T-cell (primary cell): ENCODE measurements at places on chromosomes 12 and 14.
A peak's percentile ranks its signal among the peaks of the same experiment; 100 is the strongest.

DNA sequence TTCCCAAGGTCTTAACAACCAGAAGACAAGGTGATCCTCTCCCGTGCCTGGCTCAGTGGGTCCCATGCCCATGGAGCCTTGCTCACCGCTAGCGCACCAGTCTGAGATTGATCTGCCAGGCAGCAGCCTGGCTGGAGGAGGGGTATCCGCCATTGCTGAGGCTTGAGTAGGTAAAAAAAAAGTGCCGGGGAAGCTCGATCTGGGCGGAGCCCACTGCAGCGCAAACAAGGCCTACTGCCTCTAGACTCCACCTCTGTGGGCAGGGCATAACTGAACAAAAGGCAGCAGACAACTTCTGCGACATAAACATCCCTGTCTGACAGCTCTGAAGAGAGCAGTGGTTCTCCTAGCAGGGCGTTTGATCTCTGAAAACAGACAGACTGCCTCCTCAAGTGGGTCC, 104.0 kb downstream of the C14orf39 start:
- DNase-seq = no peak

- DNase-seq = no peak
Observed at GRCh38 chr12:104133321-104133720, 4.7 kb downstream of the NFYB start.

- DNase-seq = no peak
Observed at GRCh38 chr14:82009076-82009475, 475.4 kb upstream of the SEL1L start.

- DNase-seq = no peak
Observed at GRCh38 chr14:99351166-99352007, 79.4 kb upstream of the BCL11B start.

DNA sequence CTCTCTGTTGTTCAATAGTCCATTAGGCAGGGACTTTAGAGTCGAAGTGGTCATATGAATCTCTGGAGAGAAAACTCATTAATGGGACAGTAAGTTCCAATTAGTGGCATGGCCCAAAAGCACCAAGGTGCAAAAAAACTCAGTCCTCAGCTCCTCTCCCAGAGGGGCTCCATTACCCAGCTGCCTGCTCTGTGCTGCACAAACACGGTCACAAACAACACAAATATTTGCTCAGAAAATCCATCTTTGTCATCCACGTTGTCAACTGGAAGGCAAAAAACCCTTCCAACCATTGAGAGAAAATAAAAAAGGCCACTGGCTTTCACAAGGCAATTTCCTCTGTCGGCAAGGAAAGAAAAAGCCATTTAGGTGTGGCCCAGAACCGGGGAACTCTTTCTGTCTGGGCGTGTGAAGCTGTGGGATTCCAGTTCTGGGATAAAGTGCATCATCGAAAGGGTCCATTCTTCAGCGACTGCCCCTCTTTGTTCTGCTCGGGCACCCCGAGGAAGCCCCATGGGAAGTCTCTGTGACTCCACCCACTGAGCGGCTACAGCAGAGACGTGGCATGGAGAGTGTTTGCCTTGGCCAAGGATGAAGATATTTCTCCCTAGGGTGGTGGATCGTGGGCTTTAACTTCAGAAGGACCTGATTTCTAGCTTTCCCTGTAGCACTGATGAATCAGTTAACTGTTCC, 137.6 kb downstream of the VRK1 start:
- no peak for DNase-seq

DNA sequence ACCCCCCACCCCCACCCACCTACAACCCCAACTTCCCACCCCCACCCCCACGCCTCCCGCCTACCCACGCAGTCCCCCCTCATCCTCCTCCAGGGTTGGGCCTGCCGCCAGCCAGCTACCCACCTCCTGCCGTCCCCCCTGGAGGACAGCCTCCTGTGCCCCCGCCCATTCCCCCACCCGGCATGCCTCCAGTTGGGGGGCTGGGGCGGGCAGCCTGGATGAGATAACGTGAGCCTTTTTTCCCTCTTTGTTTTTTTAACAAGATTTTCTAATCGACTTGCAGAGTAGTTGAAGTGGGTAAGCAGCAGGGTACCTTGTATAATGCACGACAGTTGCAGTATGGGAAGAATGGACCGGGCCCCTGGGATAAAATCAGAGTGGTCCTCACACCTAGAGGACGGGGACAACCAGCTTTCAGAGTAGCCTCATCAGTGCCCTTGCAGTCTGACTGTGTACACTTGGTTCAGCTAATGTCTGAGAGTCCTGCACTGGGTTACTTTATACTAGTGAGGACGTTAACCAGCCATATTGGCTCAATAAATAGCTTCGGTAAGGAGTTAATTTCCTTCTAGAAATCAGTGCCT, 29.4 kb downstream of the CCNK start:
- DNase-seq = no peak

DNA sequence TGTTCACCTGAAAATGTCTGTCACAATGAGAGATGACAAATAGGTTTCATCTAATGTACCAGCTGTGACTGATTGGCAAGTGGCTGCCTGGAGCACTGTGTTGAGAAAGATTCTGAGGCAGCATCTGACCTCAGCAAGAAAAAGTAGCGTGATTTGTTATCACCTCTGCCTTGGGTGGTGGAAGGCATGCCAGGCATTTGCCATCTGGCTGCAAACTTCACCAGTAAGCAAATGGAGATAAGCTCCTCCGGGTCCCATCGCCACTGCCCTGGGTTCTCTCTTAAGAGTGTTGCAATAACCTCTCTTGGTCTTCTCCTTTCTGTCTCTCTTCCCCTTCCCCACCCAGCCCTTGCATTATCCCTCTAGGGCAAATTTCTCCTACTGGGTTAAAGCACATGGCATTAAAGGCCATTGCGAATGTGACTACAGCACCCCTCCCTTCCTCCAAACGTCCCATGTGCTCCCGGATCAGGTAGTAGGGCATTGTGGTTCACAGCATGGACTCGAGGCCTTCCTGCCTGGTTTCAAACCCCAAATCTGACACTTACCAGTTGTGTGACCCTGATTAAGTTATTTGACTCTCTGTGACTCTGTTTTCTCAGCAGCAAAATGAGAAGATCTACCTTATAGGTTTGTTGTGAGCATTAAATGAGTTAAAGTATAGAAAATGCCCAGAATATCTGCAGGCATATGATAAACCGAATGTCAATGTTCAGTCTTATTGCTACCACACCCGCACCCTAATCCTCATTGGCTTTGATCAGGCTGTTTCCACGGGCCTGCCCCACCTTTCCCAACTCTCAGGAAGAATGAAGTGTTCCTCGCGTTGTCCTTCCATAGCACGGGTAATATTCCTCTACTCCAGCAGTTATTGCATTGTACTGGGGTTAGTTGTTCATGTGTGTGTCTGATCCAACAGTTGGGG, 8.2 kb upstream of the LGALS3 start:
- DNase-seq = no peak

DNA sequence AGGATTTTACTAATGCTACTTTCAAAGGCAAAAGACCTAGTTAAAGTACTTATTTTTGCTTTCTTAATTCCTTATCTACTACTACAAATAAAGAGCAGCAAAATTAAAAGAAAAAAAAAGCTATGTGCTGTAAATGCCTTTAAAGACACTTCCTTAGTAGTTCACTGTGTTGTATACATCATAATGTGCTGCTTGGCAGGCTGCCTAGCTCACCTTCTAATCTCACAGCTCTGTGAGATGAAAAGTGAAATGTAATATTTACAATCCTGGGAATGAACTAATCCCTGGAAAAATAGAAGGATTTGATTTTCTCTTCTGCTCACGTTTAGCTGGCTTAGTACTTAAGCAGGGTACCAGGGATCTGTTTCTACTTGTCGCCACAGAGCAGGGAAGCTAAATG, 184.4 kb upstream of the ALG10B start:
- DNase-seq = no peak

DNA sequence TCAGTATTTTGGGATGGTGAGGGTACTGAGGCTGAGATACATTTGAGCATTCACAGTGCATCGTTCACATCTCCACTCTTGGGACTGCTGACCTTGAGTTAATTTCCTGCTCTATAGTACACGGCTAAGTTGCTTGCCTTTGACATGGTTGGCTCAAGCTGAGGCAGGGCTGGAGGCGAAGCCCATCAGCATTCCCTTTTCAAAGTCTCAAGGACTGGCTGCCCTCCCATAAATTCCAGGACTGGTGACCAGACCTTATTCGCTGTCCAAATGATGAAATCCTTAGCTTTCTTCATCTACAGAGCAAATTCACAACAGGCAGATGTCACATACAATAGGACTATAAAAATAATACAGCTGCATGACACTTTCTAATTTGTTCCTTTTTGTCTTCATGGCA, 85.9 kb downstream of the SSPN start:
- no peak for DNase-seq

DNA sequence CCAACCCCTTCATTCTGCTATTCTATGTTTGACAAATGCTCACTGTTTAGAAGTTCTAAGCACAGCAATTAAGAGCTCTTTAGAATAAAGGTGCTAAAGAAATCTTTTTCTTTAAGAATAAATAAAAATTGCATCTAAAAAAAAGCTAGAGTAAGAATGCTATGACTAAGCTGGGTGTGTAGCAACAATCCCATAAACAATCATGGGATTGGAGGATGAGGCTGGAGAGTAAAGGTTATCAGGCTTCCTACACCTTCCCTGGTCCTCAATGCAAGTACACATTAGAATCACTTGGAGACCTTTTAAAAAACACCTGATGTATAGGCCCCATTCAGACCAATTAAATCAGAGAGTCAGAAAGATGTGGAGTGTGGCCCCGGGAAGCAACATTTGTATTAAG, 88.3 kb downstream of the CIT start:
- DNase-seq = no peak

DNA sequence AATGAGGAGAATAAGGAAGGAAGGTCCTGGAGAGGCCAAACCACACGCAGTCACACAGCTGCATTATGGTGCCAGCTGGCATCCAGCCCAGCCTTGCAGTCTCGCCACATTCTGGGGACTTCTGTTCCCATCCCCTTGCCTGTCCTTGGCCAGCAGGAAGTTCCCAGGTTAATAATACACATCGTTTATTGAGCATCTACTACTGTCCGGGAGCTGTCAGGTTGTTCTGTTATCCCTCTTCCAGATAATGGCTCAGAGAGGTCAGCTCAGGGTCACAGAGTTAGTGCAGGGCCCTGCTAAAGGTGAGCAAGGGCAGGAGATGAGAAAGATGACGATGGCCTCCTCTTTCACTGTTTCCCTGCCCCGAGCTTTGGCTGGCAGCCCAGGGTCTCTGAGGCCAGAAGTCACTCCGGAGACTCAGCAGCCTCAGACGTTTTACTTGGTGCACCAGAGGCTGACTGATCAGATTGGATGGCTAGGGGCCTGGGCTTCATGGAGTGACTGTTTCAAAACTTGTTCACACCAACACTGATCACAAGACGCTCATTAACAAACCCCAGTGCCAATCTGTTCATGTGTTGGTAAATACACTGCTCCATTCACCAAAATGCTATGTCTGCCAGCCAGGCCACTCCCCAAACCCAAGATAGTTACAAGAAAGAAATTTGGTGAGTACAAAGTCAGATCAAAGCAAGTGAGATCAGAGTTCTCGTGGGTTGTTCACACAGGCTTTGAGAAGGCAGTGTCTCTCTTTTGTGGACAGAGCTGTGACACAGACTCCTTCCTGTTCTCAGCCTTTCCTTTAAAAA, 79.2 kb downstream of the B4GALNT3 start:
- peak; percentile 58 for DNase-seq

- no peak for DNase-seq
Observed at GRCh38 chr14:55688566-55688965, 108.6 kb downstream of the KTN1 start.

GRCh38 chr14:61221906-61222305, 59.2 kb downstream of the TMEM30B start:
- DNase-seq = no peak

- DNase-seq = no peak
Observed at GRCh38 chr12:13537623-13538022, 341.1 kb downstream of the EMP1 start.

DNA sequence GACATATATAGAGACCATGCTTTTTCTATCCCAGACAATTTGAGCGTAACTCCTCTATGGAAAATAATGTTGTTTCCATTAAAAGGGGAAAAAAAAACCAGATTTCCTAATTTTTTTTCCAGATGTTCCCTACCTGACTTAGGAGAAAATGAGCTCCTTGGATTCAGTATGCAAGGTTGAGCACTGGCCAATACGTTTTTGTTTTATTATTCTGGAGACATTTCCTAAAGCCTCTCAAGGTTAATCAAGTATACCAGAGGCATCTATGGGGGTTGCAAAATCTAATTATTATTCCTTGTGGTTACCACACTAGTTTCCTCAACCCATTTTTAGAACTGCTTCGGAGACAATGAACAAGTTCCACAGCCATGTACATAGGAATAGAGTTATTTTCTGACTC, 291.3 kb downstream of the SLC16A7 start:
- no peak for DNase-seq

GRCh38 chr12:57899010-57899662, 42.2 kb upstream of the ATP23 start:
- peak; percentile 87 for DNase-seq

- no peak for DNase-seq
Observed at GRCh38 chr14:72332046-72332445, 399.8 kb downstream of the RGS6 start.

- DNase-seq = no peak
Observed at GRCh38 chr12:4874671-4875070, 35.0 kb upstream of the KCNA1 start.

DNA sequence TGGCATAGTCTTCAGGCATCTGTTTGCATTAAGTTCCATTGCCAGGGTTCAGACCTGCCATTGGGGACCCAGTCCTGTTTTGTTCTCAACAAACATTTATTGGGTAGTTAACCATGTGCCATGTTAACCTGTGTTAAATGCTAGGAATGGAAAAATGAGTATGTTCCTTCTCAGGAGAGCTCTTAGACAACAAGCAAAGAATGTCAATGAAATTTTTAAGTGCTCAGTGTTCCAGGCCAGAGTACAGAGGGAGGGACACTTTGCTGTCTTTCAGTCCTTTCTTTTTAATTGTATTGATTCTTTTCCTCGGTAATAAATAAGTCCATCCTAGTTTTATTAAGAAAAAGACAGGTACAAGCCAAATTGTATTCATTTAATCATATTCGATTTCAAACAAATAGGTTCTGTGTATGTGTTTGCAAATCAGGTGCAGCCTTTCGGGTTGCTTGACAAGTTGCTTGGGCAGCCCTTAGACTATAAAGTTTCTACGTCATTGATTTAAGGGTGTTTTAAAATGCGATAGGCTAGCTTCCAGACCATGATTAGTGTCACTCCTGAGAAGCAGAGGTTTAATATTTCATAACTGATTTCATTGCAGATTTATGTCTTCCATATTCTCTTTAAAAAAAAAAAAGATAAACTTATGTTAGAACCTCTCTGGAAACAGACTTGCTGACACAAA, 123.1 kb downstream of the DERA start:
- DNase-seq = no peak

DNA sequence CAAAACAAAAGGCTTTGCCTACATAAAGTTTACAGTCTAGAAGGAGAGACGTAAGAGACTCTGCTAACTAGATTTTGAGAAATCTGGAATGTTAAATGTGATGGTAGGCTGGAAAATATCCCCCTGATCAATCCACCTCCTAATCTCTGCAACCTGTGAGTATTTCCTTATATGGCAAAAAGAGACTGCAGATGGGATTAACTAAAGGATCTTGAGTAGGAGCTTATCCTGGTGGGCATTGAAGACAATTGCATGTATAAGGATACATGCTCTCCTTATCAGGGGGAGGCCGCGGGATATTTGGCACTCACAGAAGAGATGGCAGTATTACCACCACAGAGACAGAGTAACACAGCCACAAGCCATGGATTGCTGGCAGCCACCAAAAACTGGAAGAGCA, 95.2 kb downstream of the EGLN3 start:
- DNase-seq = no peak
